ENCODE measurements at places on chromosomes 1 and 21.

GRCh38 chr1:85655315-85655714 is 52.9 kb downstream of the ZNHIT6 start:
- no peak for DNase-seq

DNA sequence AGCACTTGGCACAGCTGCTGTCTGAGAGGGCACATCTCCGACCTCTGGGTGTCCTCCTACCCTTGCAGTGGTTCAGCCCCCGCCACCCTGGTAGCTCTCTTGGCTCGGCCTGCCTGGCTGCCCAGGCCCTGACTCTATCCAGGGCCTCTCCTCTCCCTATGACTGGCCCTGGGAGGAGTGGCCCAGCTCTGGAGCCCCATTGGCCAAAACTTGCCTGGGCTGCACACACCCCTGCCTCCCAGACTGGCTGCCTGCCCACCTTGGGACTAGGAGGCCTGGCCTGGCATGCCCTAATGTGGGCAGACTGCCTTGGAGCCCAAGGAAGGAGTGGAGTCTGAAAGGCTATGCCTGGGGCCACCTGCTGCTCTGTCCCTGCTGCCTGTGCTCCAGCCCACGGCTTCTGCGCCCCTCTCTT is 33.6 kb downstream of the ACOT11 start:
- DNase-seq = no peak

DNA sequence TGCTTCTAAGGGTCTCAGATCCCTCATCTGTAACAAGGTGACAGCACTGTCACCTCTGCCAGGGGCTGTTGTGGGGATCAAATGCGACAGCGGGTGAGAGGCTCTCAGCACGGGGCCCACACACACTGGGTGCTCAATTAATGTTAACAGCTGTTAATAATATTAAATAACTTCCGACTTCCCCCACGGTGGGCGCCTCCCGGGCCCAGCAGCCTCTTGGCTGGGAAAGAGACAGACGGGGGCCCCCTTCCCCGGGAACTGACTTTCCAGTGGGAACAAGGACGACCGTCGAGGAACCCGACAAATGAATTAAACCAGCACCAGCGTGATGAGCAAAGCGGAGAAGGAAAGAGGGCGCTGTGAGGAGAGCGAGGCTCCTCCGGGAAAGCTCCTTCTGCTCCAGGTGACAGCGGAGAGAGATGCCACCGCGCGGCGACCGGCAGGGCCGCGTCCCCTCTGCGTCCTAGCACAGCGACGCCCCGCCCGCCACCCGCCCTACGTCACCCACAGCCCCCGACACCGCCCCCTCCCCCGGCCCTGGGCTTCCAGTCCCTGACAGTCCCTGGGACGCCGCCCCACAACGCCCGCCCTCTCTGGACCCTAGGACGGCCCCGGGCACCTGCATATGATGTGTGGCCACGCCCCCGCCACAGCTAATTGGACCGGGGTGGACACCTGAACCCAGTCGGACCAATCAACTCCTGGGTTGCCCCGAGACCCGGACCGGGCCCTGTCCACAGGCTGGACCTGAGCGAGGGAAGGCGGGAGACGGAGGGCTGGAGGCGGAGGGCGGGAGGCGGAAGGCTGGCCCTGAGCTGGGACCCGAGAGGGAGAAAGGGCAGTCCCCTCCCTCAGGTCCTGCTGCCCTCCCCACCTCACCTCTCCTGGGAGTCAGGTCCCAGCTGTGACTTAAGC is 38.2 kb downstream of the MATN1 start:
- no peak for DNase-seq

DNA sequence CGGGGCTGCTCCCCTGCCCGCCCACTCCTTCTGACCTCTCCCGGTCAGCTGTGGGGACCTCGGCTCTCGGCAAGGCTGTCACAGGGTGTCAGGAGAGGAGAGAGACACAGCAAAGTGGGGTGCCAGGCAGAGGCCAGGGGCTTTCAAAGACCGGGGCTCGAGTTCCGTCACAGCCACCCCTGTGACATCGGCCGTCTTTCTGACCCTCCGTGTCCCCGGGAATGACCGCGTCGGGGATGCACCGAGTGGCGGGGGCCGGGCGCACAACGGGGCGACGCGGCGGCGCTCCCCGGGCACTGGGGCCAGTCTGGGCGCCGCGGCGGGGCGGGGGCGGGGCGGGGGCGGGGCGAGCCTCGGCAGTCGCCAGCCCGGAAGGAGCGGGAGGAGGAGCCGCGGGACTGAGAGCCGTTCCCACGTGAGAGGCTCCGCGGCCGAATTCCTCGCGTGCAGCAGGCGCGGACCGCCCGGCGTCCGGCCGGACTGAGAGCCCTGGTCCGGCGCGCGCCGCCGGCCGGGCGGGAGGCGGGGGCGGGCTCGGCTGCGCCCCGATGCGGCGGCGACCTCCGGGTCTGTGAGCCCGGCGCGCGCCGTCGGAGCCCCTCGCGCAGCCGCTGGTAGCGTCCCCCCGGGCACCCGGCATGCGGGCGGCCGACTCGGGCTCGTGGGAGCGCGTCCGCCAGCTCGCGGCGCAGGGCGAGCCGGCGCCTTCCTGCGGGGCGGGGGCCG is 229.7 kb upstream of the TMEM51 start:
- peak; percentile 12 for DNase-seq

DNA sequence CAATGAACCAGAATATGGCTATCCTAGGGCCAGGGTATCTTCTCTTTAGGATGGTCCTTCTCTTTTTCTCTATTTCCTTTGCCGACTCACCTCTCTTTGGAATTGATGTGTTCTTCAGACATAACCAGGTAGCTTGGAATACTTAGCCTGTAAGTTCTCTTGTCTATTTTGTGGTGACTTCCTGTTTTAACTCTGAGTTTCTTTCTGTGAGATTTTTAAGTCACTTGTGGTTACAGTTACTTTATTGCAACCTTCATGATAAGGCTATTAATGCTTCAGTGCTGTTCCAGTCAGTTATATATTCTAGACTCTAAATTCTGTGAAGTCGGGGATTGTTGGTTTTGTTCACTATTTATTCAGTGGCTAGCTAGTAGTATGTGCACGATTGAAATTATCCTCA is 46.2 kb downstream of the DISP1 start:
- DNase-seq = no peak

DNA sequence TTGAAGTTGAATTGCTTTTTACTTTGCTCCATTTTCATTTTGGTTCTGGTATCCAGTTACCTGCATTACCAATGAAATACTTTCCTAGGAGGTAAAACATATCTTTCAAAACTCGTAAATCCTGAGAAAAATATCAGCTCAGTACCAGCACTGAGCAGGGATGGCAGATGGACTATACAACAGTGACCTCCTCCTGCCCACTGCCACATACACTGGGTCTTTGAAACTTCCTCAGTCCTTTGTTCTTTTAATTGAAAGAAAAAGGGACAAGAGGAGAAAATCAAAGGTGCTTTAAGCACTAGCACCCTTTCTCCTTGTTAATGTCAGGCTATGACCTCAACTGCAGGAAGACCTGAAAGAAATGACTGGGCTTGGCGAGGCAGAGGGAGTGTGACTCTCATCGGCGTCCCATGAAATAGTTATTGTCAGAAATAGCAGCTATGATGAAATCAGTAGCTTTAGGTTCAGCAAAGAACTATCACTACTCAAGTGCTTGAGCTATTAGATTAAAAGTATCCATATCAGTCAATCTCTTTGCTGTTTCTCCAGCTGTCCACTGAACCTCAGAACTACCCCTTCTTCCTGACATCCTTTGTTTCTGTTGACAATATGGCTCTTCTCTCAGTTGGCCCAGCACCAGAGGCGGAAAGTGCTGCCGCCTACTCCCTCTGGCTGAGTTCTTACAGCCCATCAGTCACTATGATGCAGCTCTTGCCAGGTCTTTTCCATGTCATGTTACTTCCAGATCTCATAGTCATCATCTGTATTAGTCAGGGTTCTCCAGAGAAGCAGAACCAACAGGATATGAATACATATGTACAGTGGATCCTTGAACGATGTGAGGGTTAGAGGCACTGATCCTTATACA is 207.0 kb upstream of the MAP1LC3C start:
- no peak for DNase-seq

DNA sequence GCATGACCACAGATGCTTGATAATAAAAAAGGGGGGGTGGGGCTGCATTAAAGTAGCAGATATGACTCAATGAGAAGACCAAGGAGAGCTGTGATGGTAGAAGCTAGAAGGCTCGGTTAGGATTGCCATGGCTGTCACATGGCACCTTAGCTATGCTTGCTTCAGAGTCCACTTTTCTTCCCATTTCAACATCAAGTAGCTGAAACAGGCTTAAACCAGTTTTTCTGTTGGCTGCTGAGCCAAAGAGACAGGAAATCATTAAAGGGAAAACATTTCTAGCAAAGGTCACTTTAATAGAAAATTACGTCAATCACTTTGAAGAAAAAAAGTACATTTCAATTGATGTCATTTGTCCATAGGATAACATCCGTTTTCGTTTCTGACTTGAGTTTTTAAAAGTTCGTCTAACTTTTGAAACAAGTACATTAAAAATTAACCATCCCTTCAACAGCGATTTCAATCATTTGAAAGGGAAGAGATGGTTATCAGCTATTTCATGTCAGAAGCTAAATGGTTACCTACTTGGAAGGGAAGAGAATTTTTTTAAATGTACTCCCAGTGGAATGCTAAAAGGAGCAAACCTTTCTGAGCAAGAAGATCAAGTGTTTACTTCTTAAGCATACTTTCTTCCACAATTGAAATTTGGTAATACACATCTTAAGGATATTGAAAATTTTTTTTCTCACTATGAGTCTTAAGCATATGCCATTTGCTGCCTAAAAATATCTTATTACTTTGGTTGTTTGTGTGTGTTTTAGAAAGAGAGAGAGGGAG is 488.1 kb upstream of the PRMT6 start:
- no peak for DNase-seq

- DNase-seq = peak; percentile 3
Measured at GRCh38 chr1:116268211-116268610, 104.8 kb upstream of the ATP1A1 start.

- no peak for DNase-seq
Measured at GRCh38 chr1:42779725-42780124, 5.1 kb upstream of the TMEM269 start.

GRCh38 chr1:81780705-81781454 is 19.9 kb upstream of the ADGRL2 start:
- no peak for DNase-seq

GRCh38 chr1:53637511-53638359 is 101.2 kb downstream of the GLIS1 start:
- no peak for DNase-seq

DNA sequence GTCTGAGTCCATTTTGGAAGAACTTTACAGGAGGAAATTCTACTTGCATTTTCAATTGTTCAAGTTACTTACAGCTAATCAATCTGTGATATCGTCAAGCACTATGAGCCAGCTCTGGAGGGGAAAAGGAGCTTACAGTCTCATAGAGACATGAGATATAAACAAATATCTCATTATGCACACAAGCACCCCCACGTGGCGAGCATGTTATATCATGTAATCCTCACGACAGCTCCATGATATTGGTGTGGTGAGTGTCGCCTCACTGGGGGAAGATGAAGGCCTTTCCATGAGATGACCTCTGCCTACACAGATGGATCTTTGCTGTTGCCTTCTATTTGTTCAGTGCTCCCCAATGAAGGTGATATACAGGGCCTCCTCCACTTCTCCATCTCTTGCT is 34.6 kb downstream of the TNR start:
- no peak for DNase-seq

DNA sequence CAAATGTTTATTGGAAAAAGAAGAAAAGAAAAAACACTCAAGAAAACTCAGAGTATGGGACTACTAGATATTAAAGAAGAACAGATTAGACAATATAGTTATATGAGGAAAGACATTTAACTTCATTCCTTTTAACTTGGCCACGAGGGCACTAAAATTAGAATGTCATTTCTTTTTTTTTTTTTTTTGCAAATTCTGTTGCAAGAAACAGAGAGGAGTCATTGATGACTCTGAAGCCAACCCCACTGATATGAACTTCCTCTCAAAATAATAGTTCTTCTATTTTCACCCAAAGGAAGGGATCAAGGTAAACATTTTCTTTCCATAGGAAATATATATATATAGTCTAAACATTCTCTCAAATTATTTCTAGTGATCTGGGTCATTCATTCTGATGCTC is 24.6 kb upstream of the PEX19 start:
- DNase-seq = no peak

DNA sequence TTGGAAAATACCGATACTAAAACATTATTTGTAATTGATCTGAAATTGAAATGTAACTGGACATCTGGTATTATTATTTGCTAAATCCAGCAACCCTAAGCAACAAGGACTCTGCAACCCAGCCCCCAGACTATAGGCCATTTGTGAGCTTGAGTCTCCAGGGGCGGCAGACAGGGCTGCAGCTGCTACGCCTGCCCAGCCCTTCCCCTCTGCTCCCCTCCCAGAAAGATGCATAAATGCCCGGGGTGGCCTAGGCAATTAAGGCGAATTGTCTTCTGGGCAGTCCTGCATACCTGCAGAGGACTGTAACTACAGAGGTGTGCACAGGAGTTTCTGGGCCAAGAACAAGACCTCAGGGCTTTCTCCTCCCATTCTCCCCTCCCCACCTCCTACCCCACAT is 41.2 kb upstream of the LBR start:
- no peak for DNase-seq

GRCh38 chr1:108636876-108637275 is 24.0 kb downstream of the HENMT1 start:
- DNase-seq = no peak

- DNase-seq = no peak
Measured at GRCh38 chr21:31195334-31196015, 148.6 kb downstream of the TIAM1 start.

DNA sequence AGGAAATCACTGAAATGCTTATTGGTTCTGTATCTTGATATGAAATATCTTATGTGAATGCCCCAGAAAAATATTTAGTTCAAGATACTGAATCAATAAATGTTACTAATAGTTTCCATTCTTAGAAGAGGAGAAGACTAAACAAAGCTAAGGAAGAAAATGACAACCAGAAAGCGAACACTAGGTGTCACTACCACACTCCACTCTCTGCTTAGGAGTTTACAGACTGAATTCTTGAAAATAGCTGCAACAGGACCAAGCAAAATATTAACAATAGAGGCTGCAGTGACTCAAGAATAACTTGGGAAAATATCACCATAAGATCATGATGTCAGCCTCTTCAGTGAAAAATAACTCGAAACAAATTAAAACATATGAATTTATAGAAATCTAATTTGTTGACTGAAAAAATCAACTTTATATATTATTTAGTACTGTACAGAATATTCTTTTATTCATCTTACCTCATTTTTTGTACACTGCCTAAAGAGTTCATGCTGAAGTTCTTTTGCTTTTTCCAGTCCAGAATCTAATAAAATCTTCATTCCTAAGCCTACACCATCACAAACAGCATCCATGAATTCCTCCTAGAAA is 61.6 kb downstream of the KIF14 start:
- peak; percentile 19 for DNase-seq

- no peak for DNase-seq
Measured at GRCh38 chr1:20480243-20480944, 5.6 kb downstream of the CAMK2N1 start.

GRCh38 chr1:43522776-43523480 is 7.8 kb upstream of the PTPRF start:
- no peak for DNase-seq

- DNase-seq = no peak
Measured at GRCh38 chr1:94069919-94070285, 51.0 kb downstream of the ABCA4 start.
